ENCODE measurements at places on chromosomes 12 and 14.

DNA sequence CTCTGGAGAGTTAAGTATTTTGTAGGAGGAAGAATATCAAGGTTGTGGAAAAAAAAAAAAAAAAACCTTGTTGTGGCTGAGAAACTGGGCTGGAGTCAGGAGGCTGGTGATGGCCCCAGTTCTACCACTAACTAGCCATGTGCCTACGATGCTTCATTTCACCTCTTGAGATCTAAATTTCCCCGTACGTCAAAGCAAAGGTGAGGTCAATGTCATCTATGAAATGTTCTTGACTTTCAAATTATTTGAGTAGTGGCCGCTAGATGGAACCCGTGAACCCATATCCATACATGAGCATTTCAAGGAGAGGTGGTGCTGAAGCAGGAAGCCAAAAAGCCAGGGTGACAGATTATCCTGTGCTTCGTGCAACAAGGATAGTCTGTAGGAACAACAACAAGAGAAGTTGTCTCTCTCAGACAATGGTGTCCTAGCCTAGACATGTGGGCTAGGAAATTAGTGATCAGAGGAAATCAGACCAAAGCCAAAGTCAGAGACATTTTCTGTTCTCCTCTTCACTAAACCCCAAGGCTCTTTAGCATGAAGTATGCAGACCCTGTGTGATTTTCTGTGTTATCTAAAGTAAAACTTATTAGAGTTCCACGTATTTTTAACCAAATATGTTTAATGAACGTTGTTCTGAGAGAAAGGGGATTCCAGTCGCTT, 95.5 kb upstream of the ETV6 start:
- DNase-seq: peak; percentile 36

DNA sequence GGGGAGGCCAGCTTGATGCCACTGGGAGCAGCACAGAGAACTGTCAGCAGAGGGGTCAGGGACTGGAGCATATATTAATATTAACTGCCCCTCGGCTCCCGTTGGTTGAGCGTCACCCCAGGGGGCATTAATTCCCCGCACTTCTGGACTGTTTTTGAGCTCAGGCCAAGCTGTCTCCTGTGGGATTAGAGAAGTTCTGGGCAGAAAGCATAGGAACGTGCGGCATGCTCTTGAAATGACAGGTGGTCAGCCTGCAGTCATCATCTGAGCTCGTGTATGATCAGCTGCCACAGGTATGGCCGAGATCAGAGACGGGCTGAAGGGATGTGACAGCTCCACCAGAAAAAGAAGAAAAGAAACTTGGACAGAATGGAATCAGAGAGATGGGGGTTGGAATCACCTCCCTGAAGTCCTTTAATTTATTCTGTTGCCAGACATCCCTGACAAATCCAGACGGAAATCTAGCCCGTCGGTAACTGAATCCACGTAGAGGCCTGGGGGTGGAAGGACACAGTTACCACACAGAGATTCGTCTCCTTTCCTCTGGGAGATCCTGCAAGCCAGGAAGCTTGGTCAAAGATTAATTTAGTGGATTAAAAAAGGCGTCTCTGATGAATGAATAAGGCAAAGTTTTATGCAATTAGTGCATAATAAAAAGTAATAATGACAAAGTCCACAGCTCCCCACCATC, 23.6 kb downstream of the NR1H4 start:
- DNase-seq: no peak

DNA sequence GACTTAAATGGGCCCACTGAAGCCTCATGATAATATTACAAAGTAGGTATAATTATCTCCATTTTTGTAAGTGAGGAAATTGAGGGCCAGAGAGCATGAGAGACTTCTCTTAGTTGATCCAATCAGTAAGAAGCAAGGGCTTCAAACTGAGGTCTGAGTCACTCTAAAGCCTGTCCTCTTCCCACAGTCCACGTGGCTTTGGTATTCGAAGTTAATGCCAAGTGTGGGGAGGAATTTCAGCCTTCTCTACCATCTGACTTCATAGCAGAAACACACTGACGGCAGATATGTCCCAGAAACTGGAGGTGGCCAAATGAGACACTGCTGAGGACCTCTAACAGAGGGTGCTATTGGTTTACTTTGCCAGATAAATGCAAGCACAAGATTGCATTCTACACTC, 114.4 kb upstream of the OVCH1 start:
- DNase-seq: no peak

DNA sequence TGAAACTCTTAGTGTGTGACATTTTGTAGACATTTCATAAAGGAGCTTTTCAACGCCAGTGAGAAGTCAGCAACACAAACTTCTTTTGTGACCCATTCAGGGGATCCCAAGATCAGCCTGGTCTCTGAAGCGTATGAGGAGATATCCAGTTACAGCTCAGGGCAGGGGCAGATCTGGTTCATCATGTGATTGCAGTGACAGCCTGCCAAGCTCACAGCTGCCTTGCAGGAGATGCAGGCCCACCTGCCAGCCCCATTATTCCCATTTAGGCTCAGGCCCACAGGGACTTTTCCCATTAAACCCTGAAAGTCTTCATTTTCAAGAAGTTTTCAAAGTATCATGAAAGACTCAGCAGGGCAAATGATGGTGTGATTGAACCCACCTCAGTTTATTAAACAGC, 38.3 kb downstream of the SRGAP1 start:
- no peak for DNase-seq

GRCh38 chr12:92140896-92141536, 4.6 kb downstream of the BTG1 start:
- no peak for DNase-seq

- no peak for DNase-seq
Measured at GRCh38 chr14:74401504-74402241, 24.3 kb downstream of the SYNDIG1L start.

GRCh38 chr14:68753690-68754089, 39.2 kb downstream of the ZFP36L1 start:
- no peak for DNase-seq

DNA sequence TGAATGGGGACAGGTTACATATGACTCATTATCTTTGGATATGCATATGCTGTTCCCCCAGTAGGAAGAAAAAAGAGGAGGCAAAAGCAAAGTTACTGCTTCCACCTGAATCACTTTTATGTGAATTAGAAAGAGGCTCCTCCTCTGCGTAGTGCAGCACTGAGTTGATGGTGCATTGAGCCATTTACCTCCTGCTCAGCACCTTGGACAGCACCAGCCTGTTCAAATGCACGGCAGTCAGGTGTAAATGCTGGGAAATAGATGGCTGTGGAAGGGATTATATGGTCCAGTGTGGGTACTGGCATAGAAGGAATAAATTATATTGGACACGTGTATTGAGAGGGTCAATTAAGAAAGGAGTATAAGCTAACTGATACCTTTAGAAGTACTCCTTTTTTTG, 541.9 kb upstream of the SEL1L start:
- no peak for DNase-seq

GRCh38 chr14:83300476-83301064, 1766.9 kb upstream of the SEL1L start:
- DNase-seq: no peak

DNA sequence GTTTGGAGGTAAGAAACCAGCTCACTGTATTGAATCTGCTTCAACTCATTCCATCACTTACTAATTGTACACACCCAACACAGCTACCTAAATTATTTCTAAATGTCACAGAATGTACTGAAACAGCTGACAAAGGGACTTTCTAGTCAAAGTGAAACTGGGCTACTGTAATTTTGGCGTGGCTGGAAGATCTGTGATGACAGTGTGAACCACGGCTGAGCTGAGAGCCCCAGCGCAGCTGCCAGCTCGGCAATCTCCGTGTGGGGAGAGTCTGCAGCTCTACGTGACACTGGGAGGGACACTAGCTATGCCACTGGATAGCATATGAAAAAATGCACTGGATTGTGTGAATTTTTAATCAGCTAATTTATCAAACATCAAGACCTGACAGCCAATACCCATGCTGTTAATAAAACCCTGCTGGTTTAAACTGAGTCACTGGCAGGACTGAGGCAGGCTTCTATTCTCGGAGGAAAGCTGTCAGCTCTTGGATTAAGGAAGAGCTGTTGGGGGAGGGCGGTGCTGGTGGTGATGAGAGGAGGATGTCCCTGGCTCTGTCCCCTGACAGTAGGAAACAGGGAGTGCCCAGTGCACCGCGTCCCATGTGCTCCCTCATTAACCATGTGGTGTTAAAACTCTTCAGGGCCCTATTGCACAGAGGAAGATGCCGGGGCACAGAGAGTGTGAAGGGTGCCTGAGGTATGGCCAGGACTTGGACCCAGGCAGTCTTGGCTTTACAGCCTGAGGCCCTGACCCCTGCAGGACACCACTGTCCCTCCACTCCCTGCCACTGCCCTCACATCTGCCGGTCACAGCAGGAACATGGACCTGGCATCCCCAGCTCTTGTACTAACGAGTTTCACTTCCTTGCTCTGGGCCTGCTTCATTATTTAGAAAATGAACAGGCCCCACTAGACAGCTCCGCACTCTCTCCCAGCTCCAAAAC, 13.3 kb downstream of the SLC15A4 start:
- DNase-seq: no peak

- DNase-seq: peak; percentile 91
Measured at GRCh38 chr12:48925304-48926011, at the start of gene FKBP11. Gene FKBP11, minus strand, starts transcription at chr12:48925492. Its CDS starts 64 bp downstream, at chr12:48925428.

DNA sequence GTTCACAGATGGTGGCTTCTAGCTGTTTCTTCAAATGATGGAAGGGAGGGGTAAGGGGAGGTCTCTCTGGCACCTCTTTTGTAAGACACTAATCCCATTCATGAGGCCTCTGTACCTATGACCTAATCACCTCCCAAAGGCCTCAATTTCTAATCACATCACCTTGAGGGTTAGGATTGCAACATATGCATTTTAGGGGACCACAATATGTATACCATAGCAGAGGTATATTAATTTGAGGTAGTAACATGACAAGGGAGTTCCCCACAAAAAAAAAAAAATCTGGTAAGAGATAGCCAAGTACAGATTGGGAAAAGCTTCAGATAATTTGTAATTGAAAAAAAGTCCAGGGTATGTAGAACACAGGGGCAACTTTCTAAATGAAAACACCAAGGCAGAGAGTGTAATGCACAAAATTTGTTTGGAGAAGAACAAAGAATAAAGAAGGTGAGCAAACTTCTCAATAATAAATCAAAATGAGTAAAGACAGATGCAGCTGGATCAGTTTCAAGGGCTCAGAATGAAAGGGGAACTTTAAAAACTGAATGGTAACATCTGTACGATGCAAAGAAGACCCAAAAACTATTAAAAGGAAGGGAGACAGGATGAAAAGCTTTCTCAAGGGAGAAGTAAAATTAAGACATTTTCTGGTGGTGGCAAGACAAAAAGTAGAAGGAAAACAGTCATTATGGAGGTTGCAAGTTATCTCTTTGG, 125.5 kb upstream of the DCN start:
- DNase-seq: no peak

GRCh38 chr14:62943202-62943601, 102.1 kb downstream of the KCNH5 start:
- DNase-seq: no peak

GRCh38 chr12:3704512-3705353, 48.2 kb downstream of the CRACR2A start:
- no peak for DNase-seq

- DNase-seq: no peak
Measured at GRCh38 chr12:27431185-27431584, 15.4 kb upstream of the SMCO2 start.

GRCh38 chr12:8449355-8449859, 6.4 kb upstream of the CLEC6A start:
- peak; percentile 11 for DNase-seq

DNA sequence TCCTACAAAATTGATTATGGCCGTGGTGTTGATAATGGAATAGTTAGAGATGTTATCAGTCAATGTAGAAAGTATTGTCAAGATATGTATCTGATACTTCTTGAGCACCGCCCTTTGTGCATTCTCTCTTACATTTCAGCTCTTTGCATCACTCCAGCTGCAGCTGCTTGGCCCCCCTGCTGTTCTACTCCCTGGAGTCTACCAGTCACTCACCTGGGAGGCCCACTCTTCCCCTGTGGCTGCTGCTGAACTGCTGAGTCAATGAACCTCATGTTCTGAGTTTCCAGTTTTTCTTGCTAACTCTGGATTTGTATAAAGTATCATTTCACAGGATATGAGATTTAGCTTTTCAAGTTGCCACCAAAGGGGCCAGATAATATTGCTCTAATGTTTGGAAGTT, 312.8 kb upstream of the SLC16A7 start:
- DNase-seq: no peak

GRCh38 chr14:56860441-56860840, 50.2 kb upstream of the OTX2 start:
- DNase-seq: no peak

DNA sequence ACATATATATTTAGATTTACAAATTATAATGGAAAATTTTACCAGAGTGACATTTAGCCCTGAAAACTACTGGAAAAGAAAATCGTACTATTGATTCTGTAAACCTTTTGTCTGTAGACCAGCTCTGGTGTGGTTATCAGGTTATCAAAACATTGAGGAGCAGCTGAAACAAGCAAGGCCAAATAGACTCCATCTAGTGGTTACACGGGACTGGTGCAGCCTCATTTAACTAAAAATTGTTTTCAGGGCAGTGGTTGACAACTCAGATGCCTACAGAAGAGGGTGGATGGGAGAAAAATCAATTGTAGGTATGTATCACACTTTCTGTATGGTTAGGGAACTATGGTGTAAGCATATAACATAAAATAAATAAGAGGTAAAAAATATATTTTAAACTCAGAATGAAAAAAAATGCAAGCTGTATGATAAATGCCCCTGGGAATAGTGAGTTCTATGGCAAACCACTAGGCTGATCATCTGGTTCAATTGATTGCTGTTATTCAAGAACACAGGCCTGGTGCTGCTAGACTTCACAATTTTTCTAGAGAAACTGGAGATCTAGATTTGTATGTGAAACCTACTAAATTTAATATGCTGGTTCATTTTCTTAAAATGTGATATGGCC, 51.2 kb downstream of the ACSS3 start:
- DNase-seq: no peak

DNA sequence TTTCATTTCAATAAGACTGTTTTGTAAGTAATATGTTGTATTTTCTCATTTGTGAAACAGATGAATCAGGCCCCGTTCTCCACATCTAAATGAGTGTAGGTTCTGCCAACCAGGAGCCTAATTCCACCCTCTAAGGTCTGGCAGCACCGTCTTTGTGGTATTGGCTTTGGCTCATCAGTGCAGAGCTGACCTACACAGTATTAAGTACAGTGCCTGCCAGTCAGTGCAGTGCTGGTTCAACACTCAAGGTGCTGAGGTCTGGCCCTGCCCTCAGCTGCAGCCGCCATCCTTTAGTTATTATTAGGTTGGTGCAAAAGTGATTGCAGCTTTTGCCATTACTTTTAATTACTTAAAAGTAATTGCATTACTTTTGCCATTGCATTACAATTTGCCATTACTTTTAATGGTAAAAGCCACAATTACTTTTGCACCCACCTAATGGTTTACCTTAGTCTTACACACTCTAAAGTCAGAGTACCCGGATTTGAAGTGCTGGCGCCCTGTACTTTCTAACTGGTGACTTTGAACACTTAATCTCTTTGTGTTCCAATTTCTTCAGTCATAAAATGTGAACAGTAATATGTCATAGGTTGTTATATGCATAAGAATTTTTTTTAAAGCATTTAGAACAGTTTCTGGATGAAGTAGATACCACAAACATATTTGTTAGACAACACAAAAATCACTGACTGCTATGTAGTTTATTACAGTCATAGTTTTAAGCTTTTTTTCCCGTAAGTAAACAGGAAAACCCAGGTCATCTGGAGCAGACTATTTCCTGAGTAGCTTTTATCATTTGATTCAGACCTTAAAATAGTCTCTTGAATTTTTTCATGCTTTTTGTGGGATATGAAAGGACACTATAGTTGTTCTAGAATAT, 99.5 kb downstream of the SYNE2 start:
- DNase-seq: no peak
